ENCODE measurements at places on chromosomes 6 and 20.

DNA sequence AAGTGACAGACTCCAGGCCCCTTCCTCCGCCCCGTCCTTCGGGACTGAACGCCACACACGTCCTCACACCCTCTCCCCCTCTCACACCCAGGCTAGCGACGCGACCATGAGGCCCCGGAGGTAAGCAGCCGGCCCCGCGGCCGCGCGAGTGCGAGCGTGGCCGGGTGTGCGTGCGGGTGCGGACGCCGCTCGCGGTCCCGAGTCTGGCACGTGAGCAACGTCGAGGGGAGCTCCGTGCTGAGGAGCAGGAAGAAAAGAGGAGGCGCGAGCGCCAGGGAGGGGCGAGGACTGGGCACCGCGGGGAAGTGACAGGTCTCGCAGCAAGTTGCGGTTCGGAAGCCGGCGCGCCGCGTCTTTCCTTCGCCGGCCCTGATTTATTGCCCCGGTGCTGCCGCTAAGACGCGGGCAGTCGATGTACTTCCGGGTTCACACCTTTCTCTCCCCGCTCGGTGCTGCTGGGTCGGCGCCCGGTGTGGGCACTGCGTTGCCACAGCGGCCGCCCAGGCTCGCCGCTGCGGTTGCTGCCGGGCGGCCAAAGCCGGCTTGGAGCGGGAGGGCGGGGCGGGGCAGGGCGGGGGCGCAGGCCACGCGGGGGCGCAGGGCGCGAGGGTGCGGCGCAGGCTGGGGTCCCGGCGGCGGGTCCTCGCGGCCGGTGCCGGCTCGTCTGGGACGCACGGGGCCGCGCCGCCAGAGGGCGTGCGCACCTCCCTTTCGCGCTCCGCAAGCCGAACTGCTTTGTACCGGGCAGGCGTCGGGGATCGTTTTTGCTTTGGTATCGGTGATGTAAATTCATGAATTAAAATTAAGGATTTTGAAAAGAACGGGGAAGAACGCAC, 15.8 kb upstream of the LIN28B start:
- no peak for DNase-seq

DNA sequence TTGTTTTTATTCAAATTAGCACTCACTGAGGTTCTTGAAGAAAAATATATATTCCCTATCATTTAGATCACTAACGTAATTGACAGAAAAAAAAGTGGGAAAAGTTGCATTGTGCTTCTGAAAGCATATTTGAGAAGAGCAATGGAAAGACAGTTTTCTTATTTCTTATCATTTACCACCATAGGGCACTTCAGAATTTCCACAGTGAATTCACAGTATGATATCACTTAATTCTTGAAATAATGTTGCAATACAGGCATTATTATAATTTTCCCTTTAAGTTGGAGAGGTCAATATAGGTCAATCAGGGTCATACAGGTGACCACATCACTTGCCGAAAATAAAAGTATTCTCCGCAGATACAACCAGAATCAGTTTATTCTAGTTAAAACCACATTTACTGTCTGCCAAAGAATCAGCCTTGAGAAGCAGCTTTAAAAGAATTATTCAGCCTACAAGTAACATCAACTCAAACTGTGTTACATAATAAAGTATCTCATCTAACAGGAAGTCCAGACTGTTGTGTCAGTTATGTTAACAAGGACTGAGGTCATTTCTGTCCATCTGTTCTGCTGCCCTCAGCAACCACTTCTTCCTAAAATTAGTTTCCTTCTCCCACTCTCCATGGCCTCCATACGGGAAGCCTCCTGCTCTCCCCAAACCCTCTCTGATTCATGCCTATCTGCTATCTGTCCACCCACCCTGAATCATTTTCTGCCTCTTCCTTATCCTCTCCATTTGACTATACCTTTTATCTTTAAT, 121.2 kb downstream of the SIM1 start:
- DNase-seq = no peak

- no peak for DNase-seq
These were observed 91.0 kb downstream of the NCR2 start for GRCh38 chr6:41426438-41426851.

GRCh38 chr6:12014873-12015149, 2.7 kb downstream of the HIVEP1 start:
- no peak for DNase-seq

DNA sequence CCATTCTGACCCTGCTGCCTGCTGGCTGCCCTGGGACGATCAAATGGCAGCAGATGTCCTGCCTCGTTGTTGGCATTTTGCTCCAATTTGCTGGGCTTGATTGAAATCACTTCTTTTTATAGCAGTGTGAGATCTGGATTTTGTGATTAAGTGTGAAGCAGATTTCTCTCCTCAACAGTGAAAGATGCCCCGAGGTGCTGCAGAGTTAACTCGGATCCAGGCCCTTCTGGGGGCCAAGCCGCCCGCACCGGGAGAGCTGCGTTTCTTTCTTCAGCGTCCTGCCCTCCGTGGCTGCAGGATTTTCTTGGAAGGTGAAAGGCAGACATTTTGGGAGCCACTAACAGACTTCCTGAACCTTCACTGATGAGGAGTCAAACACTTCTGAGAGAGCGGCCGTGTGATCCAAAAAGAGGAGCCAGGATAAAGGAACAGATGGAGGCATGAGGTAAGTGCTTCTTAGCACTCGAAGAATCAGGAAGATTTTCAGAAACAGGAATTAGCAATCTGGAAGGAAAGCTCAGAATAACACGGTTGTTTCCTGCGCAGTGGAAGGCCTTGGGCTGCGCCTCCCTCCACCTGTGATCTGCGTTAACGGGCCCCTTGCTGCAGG, 139.5 kb upstream of the AFDN start:
- DNase-seq = no peak

- no peak for DNase-seq
These were observed 293.4 kb upstream of the SPTLC3 start for GRCh38 chr20:12715371-12715770.

- no peak for DNase-seq
These were observed 646.9 kb upstream of the FLRT3 start for GRCh38 chr20:14984305-14984704.

GRCh38 chr6:139982652-139983295, 608.3 kb upstream of the CITED2 start:
- DNase-seq = no peak

DNA sequence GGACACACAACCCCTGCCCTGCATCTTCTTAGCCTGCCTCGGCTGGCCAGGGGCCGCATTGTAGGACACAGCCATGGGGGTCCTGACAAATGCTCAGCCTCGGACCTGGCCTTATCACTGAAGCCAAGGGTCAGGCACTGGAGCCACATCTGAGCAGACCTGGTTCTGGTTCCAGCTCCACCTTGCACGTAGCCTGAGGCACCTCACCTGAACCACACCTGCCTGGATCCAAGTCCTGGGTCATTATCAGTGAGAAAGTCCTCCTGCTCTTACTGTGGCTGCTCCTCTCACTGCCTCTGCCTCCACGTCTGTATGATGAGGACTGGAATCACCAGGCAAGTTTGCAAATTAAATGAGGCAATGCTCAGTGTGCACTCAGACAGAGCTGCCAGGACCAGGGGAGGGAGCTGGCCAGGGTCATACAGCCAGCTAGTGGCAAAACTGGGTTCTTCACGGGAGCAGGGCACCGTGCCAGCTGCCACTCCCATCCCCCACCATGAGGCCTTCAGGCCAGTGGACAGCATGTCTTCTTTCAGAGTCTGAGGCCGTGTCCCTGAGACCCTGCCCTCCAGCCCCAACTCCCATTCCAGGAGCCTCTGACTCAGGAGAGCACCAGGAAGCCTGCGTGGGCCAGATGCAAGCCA, 40.2 kb downstream of the MRPL14 start:
- no peak for DNase-seq

Measured in activated CD8-positive, alpha-beta memory T cell treated with anti-CD3 and anti-CD28 coated beads for 4 hours (primary cell).